ENCODE measurements at places on chromosomes 4 and X. TPM values are rescaled to one million over a fixed set of nuclear protein-coding genes. Genes with fewer than 3 reads are reported as not detected.

TKTL2 gene
- total RNA-seq: not detected

DNA sequence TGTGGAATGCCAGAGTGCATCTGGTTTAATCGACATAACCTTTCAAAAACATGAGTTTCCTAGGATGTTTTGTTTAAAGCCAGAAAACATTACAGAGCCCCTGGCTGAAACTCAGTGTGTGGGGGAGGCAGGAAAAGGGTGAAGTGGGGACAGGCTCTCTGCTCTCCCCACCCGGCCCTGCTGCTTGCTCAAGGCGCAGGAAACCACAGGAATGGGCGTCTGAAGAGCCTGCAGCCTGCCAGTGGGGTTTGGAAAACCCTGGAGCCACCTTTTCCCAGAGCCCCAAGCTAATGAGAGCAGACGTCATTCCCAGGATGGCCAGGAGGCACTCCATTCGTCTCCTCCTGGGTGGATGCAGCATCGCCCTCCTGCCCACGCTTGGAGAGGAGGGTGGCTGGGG is 240.6 kb downstream of the AFAP1 start:
- H3K27ac ChIP-seq: no peak overlapping the region
- no peaks in the 10 kb centered on the region for H3K4me1 ChIP-seq
- DNase-seq: peak; percentile 29
- H3K4me3 ChIP-seq: no peak overlapping the region
- no peaks in the 10 kb centered on the region for H3K36me3 ChIP-seq
- H3K27me3 ChIP-seq: no peaks in the 10 kb centered on the region

DNA sequence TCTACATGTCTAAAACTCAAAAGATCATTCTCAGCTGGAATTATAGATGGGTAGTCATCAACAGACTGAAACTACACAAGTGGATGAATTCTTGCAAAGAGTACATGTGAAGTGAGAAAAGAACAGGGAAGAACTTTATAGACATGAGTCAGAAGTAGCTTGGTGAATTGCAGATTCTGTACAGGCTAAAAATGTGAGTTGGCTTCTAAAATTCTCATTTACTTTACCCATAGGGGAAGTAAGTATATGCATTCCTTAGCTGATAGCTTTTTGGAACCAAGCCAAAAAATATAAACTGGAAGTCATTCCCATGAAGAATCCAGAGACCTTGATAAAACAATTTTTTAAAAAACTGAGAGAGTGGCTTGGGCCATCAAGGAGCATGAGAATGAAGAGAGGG is 584.2 kb upstream of the FTHL17 start:
- H3K27me3 ChIP-seq: no peaks in the 10 kb centered on the region
- H3K4me1 ChIP-seq: no peaks in the 10 kb centered on the region
- no peaks in the 10 kb centered on the region for H3K36me3 ChIP-seq
- H3K27ac ChIP-seq: no peak overlapping the region

DNA sequence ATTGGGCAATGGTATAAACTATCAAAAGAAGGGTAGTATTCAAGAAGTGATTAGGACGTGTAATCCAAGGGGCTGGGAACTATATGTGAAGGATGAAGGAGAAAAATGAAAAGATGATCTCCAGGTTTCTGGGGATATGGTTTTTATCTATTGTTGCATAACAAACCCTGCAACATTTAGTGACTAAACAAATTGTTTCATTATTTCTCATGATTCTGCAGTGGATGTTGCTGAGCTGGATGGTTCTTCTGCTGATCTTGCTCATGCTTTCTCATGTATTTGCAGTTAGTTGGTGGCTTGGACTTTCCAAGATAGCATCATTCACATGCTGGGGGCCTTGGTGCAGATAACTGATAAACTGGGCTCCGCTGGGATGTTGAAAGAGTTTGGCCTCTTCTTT is 29.1 kb downstream of the PHOX2B start:
- H3K4me3 ChIP-seq: no peak overlapping the region
- H3K27me3 ChIP-seq: no peaks in the 10 kb centered on the region
- no peaks in the 10 kb centered on the region for H3K36me3 ChIP-seq
- DNase-seq: no peak

GRCh38 chr4:1713003-1713851 is 1.1 kb upstream of the SLBP start:
- H3K27me3 ChIP-seq: no peaks in the 10 kb centered on the region
- peak overlapping the region; percentile 98 for H3K27ac ChIP-seq
- peaks cover 37% of the 10 kb centered on the region for H3K4me1 ChIP-seq
- no peak for DNase-seq
- peak overlapping the region; percentile 85 for H3K4me3 ChIP-seq
- H3K36me3 ChIP-seq: peaks cover 23% of the 10 kb centered on the region

DNA sequence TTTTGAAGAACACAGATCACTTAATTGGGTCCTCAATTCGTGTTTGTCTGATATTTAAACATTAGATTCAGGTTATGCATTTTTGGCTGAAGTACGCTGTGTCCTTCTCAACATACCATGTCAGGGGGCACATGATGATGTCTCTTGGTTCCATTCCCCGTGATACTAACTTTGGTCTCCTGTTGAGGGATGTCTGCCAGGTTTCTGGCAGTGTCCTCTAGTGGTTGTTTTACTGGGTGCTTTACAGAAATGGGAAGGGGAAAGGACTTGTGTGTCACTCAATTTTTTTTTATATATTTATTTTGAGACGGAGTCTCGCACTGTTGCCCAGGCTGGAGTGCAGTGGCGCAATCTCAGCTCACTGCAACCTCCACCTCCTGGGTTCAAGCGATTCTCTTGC is 58.2 kb downstream of the WWC2 start:
- no peaks in the 10 kb centered on the region for H3K27me3 ChIP-seq
- no peaks in the 10 kb centered on the region for H3K4me1 ChIP-seq
- no peak overlapping the region for H3K4me3 ChIP-seq
- no peak for DNase-seq
- no peak overlapping the region for H3K27ac ChIP-seq

DNA sequence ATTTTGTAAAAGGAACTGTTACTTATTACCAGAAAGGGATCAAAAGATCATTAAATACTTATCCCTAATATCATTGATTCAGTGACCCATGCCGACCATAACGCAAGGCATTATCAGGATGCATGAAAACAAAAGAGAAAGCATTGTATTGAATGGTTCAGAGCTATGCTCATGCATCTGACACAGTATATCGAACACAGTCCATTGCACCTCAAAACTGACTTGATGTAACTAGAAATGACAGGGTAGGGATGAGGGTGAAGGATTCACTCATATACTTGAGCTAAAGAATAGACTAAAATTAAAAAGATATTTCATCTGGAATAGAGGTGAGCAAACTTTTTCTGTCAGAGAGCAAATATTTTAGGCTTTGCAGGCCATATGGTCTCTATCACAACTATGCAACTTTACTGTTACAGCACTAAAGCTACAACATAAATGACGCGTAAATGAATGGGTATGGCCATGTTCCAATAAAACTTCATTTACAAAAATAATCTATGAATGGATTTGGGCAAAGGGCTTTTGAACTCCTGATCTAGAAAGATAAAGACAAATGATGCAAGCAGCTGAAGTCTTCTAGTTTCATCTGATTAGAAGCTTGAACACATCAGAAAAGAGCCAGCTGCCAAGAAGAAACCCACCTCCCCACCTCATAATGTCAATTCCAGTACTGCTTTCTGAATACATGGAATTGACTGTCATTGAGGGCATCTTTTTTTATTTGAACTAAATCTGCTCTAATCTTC is 12.9 kb upstream of the SPP1 start:
- DNase-seq: no peak
- H3K27ac ChIP-seq: no peak overlapping the region
- no peaks in the 10 kb centered on the region for H3K36me3 ChIP-seq
- H3K4me1 ChIP-seq: no peaks in the 10 kb centered on the region
- no peaks in the 10 kb centered on the region for H3K27me3 ChIP-seq

CXCL8 gene
- total RNA-seq: 35.6 TPM

GYPA gene
- total RNA-seq: 0.37 TPM

GC gene
- total RNA-seq: not detected

SGMS2 gene
- 186 TPM for total RNA-seq

CLTRN gene
- total RNA-seq: 5.2 TPM

- H3K4me1 ChIP-seq: no peaks in the 10 kb centered on the region
- H3K36me3 ChIP-seq: no peaks in the 10 kb centered on the region
- H3K4me3 ChIP-seq: no peak overlapping the region
These were observed 74.7 kb downstream of the GALNT7 start for GRCh38 chr4:173243321-173243720.

DNA sequence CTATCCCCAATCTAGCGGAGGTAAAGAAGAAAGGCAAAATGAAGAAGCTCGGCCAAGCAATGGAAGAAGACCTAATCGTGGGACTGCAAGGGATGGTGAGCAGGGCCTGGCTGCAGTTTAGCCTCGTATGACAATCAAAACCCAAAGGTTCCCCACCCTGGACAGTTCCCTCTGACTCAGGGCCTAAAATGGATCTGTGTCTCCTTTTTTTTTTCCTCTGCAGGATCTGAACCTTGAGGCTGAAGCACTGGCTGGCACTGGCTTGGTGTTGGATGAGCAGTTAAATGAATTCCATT is 986 bp downstream of the HDAC6 start:
- H3K4me1 ChIP-seq: peaks cover 4% of the 10 kb centered on the region

GRCh38 chr4:113080050-113080449 is 30.6 kb downstream of the ANK2 start:
- no peak overlapping the region for H3K4me3 ChIP-seq
- no peaks in the 10 kb centered on the region for H3K36me3 ChIP-seq
- no peaks in the 10 kb centered on the region for H3K27me3 ChIP-seq
- no peaks in the 10 kb centered on the region for H3K4me1 ChIP-seq
- DNase-seq: no peak
- H3K27ac ChIP-seq: no peak overlapping the region

IL15 gene
- 7.3 TPM for total RNA-seq
